ENCODE measurements at places on chromosomes 7 and 10. TPM values are rescaled to one million over a fixed set of nuclear protein-coding genes. Genes with fewer than 3 reads are reported as not detected.

SEMA3C gene
- 1.4 TPM for total RNA-seq

ADIRF gene
- not detected for total RNA-seq

LRRC18 gene
- not detected for total RNA-seq

HMX3 gene
- total RNA-seq: 0.20 TPM

GPR26 gene
- 0.07 TPM for total RNA-seq

RARRES2 gene
- total RNA-seq: 59.9 TPM

GLI3 gene
- 43.0 TPM for total RNA-seq

PTF1A gene
- not detected for total RNA-seq

DNA sequence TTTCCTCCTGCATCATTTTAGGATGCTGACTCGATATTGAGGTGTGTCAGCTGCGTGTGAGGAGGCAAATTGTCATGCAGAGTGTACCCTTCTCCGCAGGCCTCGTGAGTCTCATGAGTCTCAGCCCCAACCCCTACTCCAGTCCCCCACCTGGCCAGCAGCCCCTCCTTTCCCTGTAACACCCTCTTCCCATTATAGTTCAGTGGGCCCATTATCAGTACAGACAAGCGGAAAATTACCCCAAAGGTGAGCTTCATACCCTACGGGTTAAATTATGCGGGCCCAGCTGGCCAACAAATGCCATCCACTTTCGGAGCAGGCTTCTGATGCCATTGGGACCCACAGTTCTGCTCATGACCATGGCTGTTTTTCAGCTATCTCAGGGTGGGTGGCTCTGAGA lies 25.2 kb downstream of the SFTPD start:
- H3K4me3 ChIP-seq: no peak overlapping the region
- H3K27me3 ChIP-seq: no peaks in the 10 kb centered on the region
- H3K4me1 ChIP-seq: peaks cover 3% of the 10 kb centered on the region
- DNase-seq: no peak

GRCh38 chr10:30384701-30385201 lies 35.7 kb upstream of the MTPAP start:
- H3K4me1 ChIP-seq: no peaks in the 10 kb centered on the region
- no peak overlapping the region for H3K27ac ChIP-seq
- H3K4me3 ChIP-seq: no peak overlapping the region
- H3K36me3 ChIP-seq: no peaks in the 10 kb centered on the region

GRCh38 chr7:123805287-123805686 lies 39.7 kb upstream of the HYAL4 start:
- H3K4me3 ChIP-seq: no peak overlapping the region
- no peak overlapping the region for H3K27ac ChIP-seq
- H3K36me3 ChIP-seq: peaks cover 3% of the 10 kb centered on the region
- no peaks in the 10 kb centered on the region for H3K27me3 ChIP-seq
- no peaks in the 10 kb centered on the region for H3K4me1 ChIP-seq

DNA sequence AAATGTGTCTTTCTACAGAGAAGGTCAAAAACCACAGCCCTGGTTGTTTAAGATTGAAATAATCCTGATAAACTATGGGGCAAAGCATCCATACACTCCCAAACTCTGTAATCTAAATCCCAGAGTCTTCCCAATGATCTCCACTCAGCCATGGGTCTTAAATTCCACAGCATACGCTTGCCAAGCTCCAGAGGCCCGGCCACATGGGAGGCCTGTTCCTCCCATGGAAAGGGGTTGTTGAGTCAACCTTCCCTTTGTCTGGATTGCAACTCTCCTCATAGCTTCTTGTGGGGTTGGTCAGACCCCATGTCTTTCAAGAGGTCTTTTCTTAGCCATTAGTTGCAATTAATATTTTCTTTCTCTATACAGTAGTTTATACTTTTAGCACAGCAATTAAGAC lies 718 bp upstream of the STEAP4 start:
- no peak for DNase-seq
- no peaks in the 10 kb centered on the region for H3K27me3 ChIP-seq
- no peak overlapping the region for H3K4me3 ChIP-seq

DNA sequence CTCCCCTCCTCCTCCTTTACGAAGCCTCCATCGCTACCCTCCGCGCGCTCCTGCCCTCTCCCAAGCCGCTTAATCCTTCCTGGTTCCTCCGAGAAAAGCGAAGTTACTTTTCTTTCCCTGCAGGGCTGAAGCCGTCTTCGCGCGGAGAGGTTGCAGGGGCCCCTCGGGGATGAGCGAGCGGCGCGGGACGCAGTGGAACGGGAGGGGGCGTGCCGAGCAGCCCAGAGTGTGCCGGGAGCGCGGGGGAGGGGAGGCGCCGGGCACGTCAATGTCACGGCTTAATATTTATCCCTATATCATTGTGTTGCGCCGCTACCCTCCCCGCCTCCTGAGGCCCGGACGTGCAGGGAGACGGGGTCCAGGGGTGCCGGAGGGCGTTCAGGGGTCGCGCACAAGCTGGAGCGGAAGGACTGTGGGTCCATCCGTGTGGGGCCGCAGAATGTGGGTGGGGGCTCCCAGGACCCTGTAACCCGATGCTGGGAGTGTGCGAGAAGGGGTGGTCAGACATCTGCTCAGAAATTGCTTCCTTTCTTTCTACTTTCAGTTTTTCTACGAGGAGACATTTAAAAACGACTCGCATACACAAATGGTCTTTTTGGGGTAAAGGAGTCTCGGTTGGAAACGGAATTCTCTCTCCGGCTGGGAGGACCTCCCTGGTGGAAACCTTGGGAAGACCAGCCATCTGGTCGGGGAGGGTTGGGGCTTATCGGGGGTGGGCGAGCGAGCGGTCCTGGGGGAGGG lies 2.4 kb downstream of the CDK6 start:
- DNase-seq: peak; percentile 65
- H3K36me3 ChIP-seq: peaks cover 1% of the 10 kb centered on the region
- H3K27ac ChIP-seq: no peak overlapping the region
- peaks cover 4% of the 10 kb centered on the region for H3K4me1 ChIP-seq

DNA sequence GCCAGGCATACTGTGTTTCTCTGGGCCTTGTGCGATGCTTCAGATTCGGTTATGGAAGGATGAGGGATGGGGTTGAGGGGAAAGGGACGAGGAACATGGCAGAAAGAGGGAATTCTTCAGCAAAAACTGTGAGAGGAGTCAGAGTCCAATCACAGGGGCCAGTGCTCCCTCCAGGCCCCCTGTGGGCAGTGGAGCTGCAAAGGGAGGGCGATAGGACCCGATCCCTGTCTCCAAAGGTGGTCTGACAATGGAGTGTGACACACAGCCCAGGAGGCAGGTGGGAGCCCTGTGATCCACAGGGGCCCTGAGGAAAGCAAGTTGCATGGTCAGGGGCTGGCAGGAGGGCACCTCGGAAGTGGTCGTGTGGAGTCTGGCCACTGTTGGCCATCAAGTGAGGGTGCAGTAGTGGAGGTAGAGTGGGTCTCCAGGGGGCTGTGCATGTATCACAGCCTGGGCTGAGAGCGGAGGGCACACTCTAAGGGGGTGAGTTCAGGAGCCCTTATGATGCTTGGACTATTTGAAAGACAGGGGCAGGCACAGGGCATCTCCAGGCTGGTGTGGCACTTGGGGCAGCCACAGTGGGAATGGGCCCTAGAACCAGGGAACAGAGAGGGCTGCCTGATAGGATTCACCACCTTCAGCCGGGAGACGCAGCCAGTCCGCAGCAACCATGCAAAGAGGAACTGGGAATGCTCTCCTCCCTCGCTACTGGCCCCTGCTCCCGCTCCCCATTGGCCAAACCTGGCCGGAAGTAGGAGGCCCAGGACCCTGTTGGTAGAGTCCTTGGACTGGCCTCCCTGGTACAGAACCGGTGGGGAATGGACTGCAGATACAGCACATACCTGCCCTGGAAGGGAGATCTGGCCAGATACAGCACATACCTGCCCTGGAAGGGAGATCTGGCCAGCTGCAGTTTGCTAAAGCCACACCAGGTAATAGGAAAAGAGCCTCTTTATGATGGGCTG lies 115.9 kb downstream of the ADCY1 start:
- H3K27ac ChIP-seq: no peak overlapping the region
- no peaks in the 10 kb centered on the region for H3K4me1 ChIP-seq
- peaks cover 6% of the 10 kb centered on the region for H3K36me3 ChIP-seq
- DNase-seq: peak; percentile 17
- no peak overlapping the region for H3K4me3 ChIP-seq

- no peak overlapping the region for H3K4me3 ChIP-seq
- no peak for DNase-seq
- H3K4me1 ChIP-seq: no peaks in the 10 kb centered on the region
- H3K36me3 ChIP-seq: peaks cover 6% of the 10 kb centered on the region
- H3K27me3 ChIP-seq: no peaks in the 10 kb centered on the region
These were observed 65.4 kb downstream of the SRPK2 start for GRCh38 chr7:105323366-105323765.

DNA sequence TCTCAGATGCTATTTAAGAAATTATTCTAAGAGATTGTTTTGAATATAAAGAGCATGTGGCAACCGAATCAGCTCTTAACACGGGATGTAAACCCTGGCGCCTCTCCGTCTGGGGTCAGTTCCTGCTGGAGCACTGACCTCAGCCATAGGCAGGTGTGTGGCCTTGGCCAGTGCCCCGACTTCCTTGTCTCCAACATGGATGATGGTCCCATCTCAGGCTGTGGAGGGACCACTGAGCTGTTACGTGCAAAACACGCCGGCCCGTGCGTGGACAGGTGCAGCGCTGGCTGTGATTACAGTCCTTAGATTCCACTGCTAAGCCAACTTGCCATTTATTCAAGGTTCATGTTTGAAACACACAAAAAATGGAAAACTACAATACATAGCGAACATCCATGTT lies 59.9 kb downstream of the C10orf143 start:
- DNase-seq: no peak
- no peak overlapping the region for H3K4me3 ChIP-seq
- H3K27ac ChIP-seq: no peak overlapping the region
- no peaks in the 10 kb centered on the region for H3K4me1 ChIP-seq
- no peaks in the 10 kb centered on the region for H3K36me3 ChIP-seq

- H3K4me3 ChIP-seq: no peak overlapping the region
- H3K36me3 ChIP-seq: peaks cover 14% of the 10 kb centered on the region
- DNase-seq: no peak
- no peaks in the 10 kb centered on the region for H3K4me1 ChIP-seq
- no peaks in the 10 kb centered on the region for H3K27me3 ChIP-seq
These were observed 39.1 kb upstream of the ANAPC16 start for GRCh38 chr10:72176701-72177100.

DNA sequence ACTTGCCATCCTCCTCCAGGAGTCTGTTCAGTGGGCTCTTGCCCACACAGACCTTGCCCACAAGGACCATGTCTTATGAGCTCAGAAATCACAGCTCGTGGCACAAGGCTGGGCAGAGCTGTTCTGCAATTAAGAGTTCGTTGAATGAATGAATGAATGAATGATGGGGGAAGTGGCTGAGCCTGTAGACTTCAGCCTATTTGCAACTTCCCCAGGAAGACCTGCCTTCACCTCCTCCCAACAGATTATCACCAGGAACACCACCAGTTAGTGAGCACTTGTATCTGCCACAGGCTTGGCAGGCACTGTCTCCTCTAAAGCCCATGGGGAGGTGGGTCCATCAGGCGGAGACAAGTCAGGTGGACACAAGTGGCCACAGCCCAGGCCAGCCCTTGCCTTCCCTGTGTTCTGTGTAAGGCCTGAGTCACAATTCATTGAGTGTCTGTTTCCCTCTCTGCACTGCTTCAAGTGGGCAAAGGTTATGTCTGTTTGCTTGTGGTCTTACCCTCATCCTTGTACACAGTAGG lies 1.8 kb upstream of the FGF8 start:
- H3K36me3 ChIP-seq: peaks cover 7% of the 10 kb centered on the region
- H3K4me1 ChIP-seq: peaks cover 9% of the 10 kb centered on the region
- peak overlapping the region; percentile 78 for H3K4me3 ChIP-seq
- peaks cover 48% of the 10 kb centered on the region for H3K27me3 ChIP-seq
- DNase-seq: no peak

GRCh38 chr10:74391786-74392185 lies 240.8 kb downstream of the ADK start:
- DNase-seq: no peak
- H3K27ac ChIP-seq: no peak overlapping the region
- no peaks in the 10 kb centered on the region for H3K27me3 ChIP-seq
- no peak overlapping the region for H3K4me3 ChIP-seq
- no peaks in the 10 kb centered on the region for H3K4me1 ChIP-seq
- H3K36me3 ChIP-seq: no peaks in the 10 kb centered on the region

GRCh38 chr7:17301471-17302456 lies 3.3 kb downstream of the AHR start:
- H3K4me1 ChIP-seq: peaks cover 4% of the 10 kb centered on the region
- no peak for DNase-seq
- no peaks in the 10 kb centered on the region for H3K27me3 ChIP-seq
- H3K4me3 ChIP-seq: no peak overlapping the region
- H3K36me3 ChIP-seq: peaks cover 7% of the 10 kb centered on the region

DNA sequence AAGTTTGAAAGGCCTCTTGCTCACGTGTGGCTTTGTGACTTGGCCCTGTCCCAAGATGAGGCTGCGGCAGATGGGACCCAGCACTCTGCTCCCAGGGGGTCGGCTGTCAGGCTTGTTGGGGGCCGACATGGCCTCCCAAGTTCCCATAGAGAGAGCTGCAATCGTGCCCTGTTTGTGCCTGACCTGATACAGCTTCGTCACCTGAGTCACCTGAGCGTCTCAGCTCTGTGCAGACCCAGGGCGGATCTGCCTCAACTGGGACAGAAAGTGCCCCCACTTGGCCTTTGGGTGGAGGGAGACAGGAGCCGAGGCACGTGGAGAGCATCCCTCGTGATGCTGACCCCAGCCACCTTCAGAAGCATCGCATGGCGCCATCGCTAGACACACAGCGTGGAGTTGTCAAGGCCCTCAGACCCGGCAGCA lies 21.7 kb downstream of the PAPOLB start:
- H3K27ac ChIP-seq: no peak overlapping the region
- no peak overlapping the region for H3K4me3 ChIP-seq
- H3K36me3 ChIP-seq: no peaks in the 10 kb centered on the region
- no peaks in the 10 kb centered on the region for H3K27me3 ChIP-seq
- no peaks in the 10 kb centered on the region for H3K4me1 ChIP-seq
- DNase-seq: no peak
